CD4-positive, alpha-beta T cell treated with Interferon alpha-2 for 1 hour (primary cell): ENCODE measurements at places on chromosomes 16 and 17.

DNA sequence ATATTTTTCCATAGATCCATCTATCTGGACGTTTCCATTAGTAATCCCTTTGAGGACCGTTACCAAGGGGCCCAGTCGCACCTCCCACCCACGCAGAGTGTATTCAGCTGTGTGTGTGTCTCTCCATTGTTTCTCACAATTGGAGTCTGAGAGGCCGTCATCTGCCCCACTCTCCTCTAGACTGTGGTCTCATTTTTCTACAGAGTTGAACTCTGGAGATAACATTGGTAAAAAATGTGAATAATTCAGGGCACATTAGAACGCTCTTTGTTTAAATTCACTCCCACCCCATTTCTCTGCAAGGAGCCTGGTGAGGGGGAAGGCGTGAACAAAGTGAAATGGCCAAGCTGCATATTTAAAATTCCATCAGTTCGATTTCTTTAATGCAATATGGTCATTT lies 333.1 kb upstream of the MAF start:
- no peak for DNase-seq

GRCh38 chr16:20216591-20217217 lies 110.6 kb downstream of the GP2 start:
- no peak for DNase-seq

- DNase-seq, result no peak
These were observed 19.3 kb downstream of the ANKFN1 start for GRCh38 chr17:56172517-56172982.

DNA sequence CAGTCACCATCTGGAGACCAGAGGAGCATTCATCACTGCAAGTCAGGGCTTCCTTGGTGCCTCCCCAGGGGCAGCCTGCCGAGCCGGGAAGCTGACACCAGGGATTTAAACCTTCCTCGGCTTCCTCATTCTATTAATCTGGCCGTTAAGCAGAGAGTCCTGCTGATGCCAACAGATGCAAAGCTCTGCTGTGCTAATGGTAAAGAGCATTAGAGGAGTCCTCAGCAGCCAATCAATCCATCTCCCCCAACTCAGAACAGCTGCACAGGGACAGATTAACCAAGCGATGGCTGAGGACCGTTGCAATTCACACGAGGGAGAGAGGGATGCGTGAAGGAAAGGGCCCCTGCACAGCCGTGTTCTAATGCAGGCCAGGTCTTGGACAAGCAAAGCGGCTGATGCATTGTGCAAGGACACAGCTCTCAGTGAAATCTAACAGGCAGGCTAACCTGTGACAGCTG lies 116.6 kb downstream of the XYLT1 start:
- no peak for DNase-seq

GRCh38 chr16:86044241-86044671 lies 145.3 kb downstream of the IRF8 start:
- peak; percentile 14 for DNase-seq

- no peak for DNase-seq
These were observed 8.8 kb downstream of the ADAT1 start for GRCh38 chr16:75614066-75614897.

- no peak for DNase-seq
These were observed 49.4 kb downstream of the WSB1 start for GRCh38 chr17:27343294-27343693.

GRCh38 chr17:55722742-55723487 lies at the start of gene TMEM100:
Gene TMEM100 (minus strand): TSS chr17:55722864. CDS start chr17:55721070, 1,794 bp downstream.
- no peak for DNase-seq

- DNase-seq, result no peak
These were observed 144.1 kb downstream of the SPECC1 start for GRCh38 chr17:20153231-20153630.

- no peak for DNase-seq
These were observed 525.2 kb upstream of the PSMD7 start for GRCh38 chr16:73771196-73772064.

- no peak for DNase-seq
These were observed 214.9 kb downstream of the STX8 start for GRCh38 chr17:9360677-9361081.

DNA sequence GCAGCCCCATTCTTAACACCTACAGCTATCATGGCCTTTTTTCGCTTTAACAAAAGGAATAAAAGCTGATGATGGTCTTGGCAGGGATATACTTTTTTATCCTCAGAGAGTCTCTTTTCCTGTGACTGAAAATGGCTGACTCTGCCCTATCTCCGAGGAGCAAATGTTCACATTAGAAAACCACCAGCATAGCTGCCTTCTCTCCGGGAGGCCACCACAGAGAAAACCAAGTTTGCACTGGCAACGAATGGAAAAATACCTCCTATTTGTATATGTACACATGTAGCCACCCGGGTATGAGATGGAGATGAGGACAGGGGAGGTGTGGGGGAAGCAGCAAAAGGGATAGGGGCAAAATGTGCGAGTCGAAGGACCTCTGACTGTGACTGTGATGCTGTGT lies 88.2 kb downstream of the STX8 start:
- no peak for DNase-seq
